AG09309 (cell line): ENCODE measurements at places on chromosomes 2 and 18.

- DNase-seq, result peak; percentile 74
These were observed 193.0 kb upstream of the RGPD4 start for GRCh38 chr2:107633580-107634147.

DNA sequence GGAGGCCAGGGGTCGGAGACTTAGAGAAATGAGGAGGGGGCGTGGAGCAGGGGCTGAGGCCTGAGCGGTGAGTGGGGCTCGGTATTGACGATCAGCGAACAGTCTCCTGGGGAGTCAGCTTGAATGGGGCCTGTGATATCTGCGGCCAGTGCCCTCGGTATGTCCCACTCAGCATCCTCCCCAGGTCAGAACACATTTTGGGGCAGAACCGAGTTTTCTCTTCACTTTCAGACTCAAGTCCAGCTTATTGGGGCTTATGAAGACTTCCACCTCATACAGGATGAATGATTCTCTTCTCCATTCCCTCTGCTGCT lies 82.6 kb downstream of the RRM2 start:
- DNase-seq, result no peak

DNA sequence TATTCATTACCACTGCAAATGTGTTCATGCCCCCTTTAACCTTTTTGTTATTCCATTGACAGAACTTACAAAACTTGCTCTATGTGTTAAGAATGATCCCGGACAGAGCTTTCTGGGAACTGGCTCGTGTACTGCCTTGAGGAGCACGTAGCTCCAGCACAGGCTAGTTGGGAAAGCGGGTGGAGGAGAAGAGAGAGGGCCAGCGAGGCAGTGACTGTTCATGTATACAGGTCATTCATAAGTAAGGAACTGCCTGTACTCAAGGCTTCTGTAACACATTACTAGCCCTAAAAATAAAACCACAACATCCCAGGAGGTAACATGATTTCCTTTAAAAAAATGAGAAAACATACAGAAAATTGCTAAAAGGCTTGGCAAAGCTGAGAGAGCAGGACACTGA lies 109.0 kb downstream of the STK39 start:
- no peak for DNase-seq

- DNase-seq, result no peak
These were observed 300.8 kb downstream of the CNTNAP5 start for GRCh38 chr2:124325667-124326440.

- DNase-seq, result no peak
These were observed 384.5 kb upstream of the MEIS1 start for GRCh38 chr2:66050392-66050791.

GRCh38 chr2:189002079-189002478 lies 27.9 kb downstream of the COL3A1 start:
- peak; percentile 63 for DNase-seq

DNA sequence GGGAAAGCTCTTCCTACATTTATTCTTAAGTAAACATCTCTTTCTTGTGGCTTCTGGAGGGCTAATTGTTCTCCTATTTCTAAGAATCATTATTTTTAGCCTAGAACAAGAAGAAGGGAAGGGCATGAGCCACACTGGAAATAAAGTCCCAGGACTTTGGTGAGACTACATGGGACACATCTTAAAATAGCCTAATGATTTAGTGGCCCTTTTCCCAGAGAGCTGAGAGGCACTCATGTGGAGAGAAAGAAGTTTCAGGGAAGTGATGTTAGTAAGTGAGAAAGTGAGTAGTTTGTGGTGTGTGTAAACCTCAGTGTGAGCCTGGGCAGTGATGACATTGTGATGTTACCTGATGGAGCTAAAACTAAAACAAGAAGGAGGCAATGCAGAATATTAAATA lies 14.6 kb downstream of the ITGA4 start:
- no peak for DNase-seq

- no peak for DNase-seq
These were observed 58.8 kb upstream of the FZD5 start for GRCh38 chr2:207828361-207829057.

DNA sequence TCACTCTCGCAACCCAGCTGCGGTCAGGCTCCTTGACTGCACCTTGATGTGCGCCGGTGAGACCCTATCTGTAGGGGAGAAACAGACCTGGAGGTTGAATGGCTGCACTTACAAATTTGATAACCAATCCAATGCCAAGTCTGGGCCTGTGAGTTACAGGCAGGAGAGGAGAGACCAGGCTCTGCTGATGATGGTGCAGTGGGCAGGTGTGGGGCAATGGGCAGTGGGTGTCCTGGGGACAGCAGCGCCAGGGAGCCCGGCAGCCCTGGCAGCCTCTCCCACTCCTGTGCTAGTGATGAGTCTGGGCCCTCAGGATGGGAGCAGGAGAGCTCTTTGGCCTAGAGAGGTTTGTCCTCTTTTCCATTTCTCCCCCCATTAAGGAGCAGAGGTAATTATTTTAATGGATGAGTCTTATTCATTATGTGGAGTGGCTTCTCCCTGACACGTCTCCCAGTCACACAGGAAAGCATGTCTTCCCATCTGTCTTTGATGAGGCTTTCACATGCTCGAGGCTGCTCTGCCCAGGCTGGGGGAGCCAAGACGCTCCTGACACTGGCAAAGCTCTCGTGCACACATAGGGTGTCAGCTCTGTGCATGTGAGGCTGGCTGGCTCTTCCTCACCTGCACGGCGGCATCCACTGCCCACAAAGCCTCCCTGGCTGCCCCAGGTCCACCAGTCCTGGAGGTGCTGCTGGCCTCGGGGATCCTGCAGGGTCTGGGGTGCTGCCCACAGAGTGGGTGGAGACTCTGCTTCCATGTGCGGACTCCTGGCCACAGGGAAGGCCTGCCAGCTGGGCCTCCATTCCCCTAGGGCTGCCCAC lies 10.0 kb upstream of the ALLC start:
- no peak for DNase-seq

- no peak for DNase-seq
These were observed 335 bp downstream of the HES6 start for GRCh38 chr2:238239543-238239862.

- no peak for DNase-seq
These were observed 268.4 kb downstream of the IRS1 start for GRCh38 chr2:226531061-226531810.

DNA sequence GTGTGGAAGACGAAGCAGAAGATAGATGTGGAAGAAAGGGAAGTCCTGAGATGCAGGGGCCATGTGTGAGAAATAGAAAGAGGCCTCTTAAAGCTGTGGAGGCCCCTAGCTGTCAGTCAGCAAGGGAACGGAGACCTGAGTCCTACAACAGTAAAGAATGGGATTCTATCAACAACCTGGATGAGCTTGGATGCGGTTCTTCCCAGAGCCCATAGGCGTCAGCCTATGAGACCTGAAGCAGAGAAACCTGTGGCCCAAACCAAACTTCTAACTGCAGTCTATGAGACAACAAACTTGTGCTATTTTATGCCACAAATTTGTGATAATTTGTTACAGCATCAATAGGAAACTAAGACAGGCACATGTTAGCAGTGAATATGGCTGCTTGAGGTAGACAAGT lies 583.7 kb downstream of the ADCYAP1 start:
- no peak for DNase-seq

- no peak for DNase-seq
These were observed 142.9 kb upstream of the GYPC start for GRCh38 chr2:126513033-126513432.

DNA sequence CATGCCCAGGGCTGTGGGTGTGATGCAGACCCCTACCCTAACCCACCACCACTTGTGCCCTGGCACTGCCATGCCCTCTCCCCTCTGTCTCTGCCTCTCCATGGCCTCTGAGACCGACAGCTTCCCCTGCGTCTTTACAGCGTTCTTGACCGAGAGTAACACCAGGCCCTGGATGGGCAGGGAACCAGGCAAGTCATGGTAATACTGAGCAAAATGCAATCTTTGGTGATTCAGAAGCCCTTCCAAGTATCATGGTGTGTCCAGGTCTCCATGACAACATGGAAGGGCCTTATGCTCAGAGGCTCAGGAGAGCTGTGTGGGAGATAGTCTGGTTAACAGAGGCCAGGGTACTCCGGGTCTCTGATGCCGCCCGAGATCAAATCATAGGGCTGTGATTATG lies 176.1 kb downstream of the KLHL29 start:
- DNase-seq, result no peak

GRCh38 chr18:48847807-48848486 lies 102.8 kb downstream of the SMAD7 start:
- DNase-seq, result no peak

GRCh38 chr2:111667542-111668273 lies 216.3 kb downstream of the ANAPC1 start:
- DNase-seq, result peak; percentile 67

DNA sequence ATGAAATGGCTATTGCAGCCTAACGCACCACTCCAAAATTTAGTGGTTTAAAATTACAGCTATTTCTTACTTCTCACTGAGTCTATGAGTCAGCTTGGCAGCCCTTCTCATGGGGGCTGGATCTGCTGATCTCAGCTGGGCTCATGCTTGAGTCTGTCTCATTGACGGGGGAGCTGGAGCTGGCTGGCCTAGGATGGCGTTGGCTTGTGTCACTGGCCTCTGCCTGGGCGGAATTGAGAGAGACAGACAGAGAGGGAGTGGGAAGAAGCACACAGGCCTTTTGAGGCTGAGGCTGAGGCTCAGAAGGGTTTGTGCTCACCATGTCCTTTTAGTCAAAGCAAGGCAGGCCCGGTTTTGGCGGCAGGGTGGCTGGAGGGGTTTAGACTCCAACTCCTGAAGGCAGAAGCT lies 412.1 kb upstream of the MYT1L start:
- no peak for DNase-seq

DNA sequence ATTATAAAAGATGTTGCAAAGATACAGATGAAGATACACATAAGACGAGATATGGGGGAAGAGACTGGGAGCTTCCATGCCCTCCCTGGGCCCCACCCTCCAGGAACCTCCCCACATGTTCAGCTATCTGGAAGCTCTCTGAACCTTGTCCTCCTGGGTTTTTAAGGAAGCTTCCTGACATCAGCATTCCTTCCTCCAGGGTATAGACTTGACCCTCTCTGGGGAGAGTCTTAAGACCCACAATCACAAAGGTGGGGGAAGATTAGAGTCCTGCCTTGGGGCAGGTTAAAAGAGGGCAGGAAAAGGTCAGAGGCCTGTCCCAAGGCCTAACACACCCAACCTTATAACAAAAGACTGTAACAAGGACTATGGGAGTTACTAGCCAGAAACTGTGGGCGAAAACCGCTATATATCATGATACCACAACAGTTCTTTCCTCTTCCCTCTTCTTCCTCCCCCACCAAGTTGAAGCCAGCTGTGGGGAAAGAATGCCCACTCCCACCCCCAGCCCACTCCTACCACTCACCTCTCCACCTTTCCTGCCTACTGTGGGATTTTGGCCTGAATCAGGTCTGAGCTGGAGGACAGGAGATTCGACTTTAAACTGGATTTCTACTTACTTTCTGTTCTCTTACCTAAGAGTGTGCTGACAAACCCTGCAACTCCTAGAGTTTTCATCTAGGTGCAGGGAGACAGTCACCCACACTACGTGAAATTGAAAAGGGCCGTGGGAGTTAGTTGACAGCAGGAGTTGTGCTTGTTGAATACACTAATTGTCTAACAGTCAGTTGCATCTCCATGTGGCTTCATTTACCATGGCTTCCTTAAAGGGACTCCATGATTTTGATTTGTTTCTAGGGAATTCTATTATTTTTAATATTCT lies 105.0 kb downstream of the LAMA3 start:
- DNase-seq, result no peak

- no peak for DNase-seq
These were observed 42.9 kb downstream of the EIPR1 start for GRCh38 chr2:3334392-3335345.

GRCh38 chr2:47313141-47313691 lies 89.7 kb upstream of the MSH2 start:
- no peak for DNase-seq

DNA sequence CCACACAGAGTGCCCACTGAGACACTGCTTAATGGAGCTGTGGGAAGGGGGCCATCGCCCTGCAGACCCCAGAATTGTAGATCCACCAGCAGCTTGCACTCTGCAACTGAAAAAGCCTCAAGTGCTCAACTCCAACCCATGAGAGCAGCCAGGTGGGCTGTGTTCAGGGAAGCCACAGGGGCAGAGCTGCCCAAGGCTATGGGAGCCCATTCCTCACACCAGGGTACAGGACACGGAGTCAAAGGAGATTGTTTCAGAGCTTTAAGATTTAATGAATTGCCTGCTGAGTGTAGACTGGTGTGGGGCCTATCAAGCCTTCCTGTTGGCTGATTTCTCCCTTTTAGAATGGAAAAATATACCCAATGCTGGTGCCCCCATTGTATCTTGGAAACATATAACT lies 17.2 kb downstream of the TPO start:
- no peak for DNase-seq

DNA sequence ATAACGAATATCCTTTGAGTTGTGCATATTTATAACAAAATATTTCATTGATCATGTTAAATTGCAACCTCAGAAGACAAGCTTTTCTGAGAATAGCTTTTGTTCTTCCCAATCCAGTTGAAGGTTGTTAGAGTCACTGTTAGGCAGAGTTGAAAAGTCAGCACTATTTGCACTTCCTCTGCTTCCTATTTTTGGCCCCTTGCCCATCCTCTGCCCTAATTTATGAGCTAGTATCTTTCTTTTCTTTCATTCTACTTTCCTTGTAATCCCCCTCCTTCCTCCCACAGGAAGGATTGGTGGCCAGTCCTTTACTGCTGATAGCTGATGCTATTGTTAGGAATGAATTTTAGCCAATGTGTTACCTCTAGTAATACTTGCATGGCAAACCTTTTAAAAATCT lies 4.9 kb downstream of the RALB start:
- DNase-seq, result no peak

DNA sequence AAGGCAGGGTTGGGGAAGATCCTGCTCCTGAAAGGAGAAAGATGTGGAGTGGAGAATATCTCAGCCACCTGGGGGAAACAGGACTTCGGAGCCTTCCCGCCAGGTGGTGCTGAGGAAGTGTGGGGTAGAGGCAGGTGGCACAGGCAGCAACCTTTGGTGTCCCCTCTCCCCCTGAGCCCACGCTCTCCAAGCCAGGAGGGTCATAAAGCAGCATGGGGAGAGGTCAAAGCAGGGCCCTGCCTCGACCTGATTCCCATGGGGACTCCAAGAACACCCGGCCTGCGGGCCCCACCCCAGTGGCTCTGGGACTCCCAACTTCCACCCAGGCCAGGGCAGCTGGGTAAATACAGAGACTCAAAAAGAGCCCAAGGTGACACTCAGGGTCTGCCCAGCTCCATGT lies 54.3 kb upstream of the SLC66A3 start:
- no peak for DNase-seq

DNA sequence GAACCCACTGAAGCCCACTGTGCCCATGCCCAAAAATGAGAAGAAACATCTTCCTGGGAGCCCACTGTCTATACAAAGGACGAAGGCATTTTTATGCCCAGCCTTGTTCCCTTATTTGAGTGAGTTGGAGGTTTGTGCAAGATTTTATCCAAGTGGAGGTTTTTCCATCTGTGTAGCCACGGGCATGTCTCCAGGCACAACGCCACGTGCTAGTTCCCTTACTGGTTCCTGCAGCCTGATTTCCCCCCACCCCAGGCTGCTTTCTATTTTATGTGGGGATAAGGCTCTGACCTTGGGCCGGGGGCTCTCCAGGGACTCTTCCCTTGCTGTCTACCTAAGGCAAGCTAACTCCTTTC lies 22.2 kb upstream of the TXNL4A start:
- DNase-seq, result no peak

GRCh38 chr18:801137-801536 lies 10.9 kb downstream of the YES1 start:
- DNase-seq, result no peak
